SHP77 treated with DMSO at 0.1 percent for 48 hours (cell line): ENCODE measurements at places on chromosomes 4 and X.

DNA sequence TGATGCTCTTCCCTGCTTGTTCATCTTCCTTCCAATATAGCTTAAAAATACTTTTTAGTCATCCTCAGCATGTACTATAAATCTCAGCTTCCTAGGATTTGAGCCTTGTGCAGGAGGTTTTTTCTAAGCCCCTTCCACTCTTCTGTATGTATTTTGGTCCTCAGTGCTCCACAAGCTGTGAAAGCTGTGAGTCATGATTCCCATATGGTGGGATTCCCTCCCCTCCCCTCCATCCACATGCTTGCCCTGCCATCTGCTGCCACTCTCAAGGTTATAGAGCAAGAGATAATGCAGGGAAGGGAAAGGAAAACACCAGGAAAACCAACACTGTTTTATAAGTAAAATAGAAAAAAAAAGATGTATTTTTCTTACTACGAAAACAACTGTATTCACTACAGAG is 58.5 kb upstream of the AP1S2 start:
- no peak for DNase-seq

- DNase-seq, result no peak
These were observed 307.0 kb upstream of the CPEB2 start for GRCh38 chr4:14695095-14695845.

- DNase-seq, result no peak
These were observed 92.5 kb downstream of the AKAP4 start for GRCh38 chrX:50108264-50108663.

DNA sequence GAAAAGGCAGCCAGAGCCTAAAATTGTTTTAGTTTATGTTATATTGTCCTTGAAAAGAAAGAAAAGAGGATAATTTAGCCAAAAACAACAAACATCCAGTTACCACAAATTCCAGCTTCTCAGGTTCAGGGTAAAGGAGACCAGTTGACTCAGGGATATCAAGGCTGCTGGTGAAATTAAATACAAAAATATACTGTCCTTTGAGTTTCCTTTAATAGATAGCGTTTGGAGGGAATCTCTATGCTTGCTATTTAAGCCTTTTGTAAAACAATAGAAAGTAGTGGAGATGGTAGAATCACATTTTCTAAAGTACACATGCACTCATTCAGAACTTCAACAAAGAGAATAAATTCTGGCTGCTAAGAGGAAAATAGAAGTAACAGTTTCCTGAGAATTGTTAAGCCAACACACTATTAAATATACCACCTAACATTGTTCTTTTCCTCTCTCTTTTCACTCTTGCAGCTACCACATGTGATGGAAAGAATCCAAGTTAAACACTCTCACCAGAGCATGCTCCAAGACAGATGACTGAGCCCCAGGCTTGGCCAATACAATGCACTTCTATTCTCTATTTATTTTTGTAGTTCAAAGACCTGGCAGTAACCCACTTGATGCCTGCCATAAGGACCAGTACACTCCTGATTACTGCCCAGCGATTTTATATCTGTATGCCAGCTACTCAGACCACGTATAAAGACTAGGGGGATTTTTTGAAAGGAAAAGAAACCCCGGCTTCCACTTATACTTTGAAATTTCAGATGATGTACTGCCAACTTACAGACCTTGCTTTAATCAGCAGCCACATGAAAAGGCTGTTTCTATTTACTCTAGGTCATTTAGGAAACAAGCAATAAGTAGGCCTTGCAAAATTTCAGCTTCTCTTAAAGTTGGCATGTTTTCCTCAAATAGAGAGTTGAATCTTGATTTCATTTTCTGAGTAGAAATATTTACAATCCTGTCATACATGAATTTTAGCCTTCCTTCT is 756.9 kb downstream of the FAT4 start:
- peak; percentile 75 for DNase-seq

GRCh38 chr4:30811296-30811695 is 91.1 kb downstream of the PCDH7 start:
- no peak for DNase-seq

DNA sequence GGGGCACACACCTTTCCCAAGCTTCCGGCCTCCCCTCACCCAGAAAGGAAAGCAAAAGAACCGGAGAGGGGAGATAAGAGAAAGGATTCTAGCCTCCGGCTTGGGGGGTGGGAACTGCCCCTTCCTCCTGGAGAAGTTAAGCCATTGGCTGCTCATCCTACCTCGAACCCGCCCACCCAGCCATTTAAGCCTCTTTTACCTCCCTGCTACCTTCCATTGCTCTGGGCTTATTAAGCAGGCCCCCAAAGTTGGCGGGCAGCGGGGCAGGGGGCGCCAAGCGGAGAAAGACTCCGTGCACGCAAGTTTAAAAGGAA is 2.3 kb downstream of the MAML3 start:
- DNase-seq, result peak; percentile 65

GRCh38 chr4:182770259-182770995 is 146.8 kb downstream of the DCTD start:
- no peak for DNase-seq

GRCh38 chr4:55036405-55036804 is 89.0 kb downstream of the KDR start:
- no peak for DNase-seq

GRCh38 chrX:154458116-154458953 is at the start of gene PLXNA3:
Gene PLXNA3 (plus strand): TSS chrX:154458281. CDS start chrX:154460184, 1,903 bp downstream.
- DNase-seq, result no peak

DNA sequence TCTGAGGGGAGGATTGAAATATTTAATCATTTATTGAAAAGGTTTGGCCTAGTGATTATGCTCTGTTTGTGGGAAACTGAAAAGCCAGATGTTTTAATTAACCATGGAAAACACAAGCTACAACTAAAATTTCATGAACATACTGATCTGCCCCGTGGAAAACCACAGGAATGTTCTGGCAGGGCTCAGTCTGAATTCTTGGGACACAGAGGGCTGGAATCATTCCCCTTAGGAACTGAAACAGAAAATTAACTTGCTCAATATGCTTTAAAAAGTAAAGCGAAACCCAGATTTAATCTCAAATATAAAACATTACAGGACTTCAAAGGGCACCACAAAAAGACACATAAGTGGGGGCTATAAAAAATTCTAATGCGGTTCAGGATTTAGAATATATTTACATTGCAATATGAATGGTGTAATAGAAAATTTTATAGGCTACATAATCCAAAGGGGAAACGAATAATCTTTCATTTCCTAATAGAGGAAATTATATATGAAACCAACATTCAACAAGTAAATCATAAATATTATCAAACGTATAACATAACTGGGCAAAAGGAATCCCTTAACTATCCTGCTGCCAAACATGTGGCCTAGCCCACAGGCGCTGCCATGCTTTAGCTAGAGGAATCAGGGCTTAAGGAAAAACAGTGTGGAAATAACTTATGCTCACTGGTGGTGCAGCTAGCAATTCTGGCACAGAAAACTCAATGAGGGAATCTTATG is 70.9 kb downstream of the APBB2 start:
- no peak for DNase-seq

DNA sequence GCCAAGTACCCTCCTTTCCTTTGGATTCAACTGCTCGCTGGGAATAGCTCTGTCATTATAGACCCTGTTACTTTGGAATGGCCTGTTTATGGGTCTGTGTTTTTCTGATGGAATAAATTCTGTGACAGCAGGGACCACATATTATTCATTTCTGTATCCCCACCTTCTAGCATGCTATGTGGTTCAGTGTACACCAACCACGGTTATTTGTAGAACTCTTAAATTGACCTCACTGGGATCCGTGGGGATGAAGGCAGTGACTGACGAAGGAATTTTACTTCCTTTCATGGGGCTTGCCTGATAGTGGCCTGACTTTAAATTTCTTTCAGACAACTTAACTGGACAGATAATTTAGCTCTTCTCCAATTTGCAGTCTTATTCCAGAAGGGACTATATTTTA is 343.2 kb downstream of the SPRY1 start:
- no peak for DNase-seq

DNA sequence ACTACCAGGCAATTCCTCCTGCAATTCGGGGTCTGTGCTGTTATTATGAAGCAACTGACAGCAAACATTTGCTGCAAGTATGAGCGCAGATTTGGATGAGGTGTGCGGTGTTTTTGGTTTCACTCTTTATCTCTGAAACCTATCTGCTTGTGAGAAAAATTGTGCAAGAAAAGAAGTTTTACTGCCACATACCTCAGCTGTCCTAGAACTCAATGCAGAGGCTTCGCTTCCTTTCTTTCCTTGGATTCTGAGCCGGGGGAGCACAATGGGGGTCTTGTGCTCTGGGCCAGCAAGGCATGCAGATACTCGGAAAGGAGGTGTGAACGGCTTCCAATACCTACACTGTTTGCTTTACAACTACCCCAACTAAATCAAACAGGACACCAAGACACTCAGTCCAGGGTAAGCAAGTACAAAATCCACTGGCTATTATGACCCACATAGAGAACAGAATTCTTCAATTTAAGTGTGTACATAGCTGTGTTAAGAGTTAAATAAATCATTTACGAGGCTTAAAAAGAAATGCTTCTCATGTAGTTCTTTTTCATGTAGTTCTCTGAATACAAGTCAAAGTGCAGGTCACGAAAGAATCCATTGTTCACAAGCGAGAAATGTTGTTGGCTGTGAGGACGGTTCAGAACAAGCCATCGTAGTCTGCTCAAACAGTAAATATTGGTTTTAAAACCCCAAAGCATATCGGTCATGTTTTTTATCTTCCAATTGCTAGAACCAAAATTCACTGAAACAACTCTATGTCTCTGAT is 1.1 kb downstream of the SORBS2 start:
- no peak for DNase-seq

- DNase-seq, result no peak
These were observed at the start of gene MAMLD1 for GRCh38 chrX:150362599-150363481. Gene MAMLD1 (plus strand): TSS chrX:150363317. CDS start chrX:150445517, 82,200 bp downstream.

DNA sequence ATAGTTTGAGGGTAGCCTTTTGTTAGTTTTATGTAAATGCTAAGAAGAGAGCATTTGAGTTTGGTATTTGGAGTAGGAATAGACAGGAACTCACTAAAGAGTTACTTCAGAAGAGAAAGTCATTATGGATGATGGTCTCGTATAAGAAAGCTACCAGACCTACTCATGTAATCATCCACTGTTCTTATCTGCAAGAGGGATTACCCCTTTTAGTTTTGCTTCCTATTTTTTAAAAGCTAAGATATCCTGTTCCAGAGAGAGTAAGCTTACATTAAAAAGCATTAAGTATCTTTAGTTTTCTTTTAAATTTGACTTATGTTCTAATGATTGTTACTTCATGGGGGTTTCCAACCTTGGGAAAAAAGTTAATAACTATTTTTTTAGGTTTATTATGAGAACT is 12.5 kb upstream of the ART3 start:
- DNase-seq, result no peak

- DNase-seq, result no peak
These were observed 184.4 kb downstream of the GLUD2 start for GRCh38 chrX:121231566-121232358.

GRCh38 chrX:151970661-151971060 is 3.8 kb downstream of the GABRE start:
- no peak for DNase-seq

- DNase-seq, result no peak
These were observed 16.2 kb downstream of the DGKQ start for GRCh38 chr4:957231-957580.

DNA sequence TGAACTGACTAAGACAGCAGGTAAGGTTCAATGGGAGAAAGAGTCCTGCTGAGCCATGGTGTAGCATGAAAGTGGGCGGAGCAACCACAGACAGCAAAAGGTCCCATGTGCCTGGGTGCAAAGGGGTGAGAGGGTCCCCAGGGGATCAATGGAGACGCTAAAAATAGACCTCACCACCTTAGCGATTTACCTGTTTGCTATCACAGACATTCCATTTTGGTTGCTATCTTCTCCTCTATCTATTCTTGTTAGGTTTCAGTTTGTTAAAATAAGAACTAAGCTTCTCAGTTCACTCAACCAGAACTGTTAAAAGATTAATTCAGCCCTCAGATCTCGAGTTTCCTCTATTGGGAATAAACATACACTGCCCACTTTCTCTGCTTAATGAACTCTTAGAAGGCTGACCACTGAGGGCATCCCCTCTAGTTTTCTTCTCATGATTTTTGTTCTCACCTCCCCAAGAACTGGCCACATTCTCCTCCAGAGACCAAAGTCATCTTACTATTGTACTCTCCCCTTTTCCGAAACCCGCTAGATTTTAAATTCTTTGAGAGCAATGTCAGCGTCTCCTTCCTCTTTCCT is 136.7 kb downstream of the PARM1 start:
- DNase-seq, result no peak

DNA sequence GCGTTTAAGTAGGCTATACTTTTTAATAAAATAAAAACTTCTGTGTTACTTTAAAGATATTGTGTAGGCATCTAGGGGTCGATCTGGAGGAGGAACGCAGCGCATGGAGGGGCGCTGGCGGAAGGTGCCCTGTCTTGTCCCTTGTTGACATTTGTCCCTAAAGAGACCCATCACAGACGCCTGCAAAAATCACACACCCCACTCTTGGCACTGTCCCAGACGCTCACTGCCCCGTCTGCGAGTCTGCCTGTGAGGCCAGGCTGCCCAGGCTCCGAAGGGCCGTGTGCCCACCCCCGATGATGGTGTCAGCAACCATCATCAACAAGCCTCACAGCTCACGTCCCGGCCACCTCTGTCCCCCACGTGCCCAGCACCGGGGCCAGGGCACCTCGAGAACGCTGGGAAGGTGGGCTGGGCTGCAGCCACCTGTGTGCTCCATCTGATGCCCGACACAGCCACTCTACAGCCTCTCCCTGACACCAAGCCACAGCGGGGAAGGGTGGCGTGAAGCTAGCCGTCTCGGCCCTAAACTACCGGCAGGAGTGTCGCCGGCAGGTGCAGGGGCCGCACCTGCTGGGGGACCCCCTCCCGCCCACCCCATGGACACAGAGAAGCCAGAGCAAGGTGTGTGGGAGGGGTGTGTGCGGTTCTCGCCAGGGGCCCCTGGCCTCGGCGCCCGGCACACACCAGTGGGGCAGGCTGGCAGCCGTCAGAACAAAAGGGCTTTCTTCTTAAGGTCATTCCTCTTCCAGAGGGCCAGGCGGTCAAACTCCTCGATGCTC is 26.8 kb upstream of the AFAP1 start:
- no peak for DNase-seq

GRCh38 chr4:5500165-5500564 is 208.2 kb downstream of the EVC2 start:
- no peak for DNase-seq

- DNase-seq, result no peak
These were observed 77.3 kb upstream of the FGF13 start for GRCh38 chrX:138788771-138789170.

GRCh38 chr4:88672987-88673386 is 24.6 kb downstream of the NAP1L5 start:
- no peak for DNase-seq

- DNase-seq, result no peak
These were observed 155.7 kb upstream of the MAP3K15 start for GRCh38 chrX:19670854-19671620.

DNA sequence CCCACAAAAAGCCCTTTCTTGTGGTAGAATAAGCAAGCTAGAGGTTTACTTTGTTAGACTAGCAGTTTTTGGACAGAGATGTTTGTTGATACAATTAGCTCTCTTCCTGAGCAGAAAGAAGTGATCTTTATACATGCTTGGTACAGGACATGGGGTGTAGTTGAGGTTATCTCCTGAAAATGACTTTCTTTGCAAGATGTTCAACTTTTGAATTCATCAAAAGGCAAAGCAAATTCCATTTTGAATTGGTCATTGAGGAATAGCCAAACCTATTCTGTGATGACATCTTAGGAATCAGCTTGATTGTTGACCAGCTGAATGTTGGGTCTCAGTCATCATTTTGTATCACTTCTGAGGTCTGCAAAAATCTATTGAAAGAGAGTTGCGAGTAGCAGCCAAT is 3.8 kb downstream of the CPE start:
- DNase-seq, result no peak
